Left ventricle myocardium superior (tissue), 1 donor: ENCODE measurements at places on chromosomes 13 and 19. TPM values are rescaled to one million over a fixed set of nuclear protein-coding genes. Genes with fewer than 3 reads are reported as not detected.
A peak's percentile ranks its signal among the peaks of the same experiment; 100 is the strongest.

Gene ZNF324B
- 3.7 TPM for total RNA-seq

Gene SPRED3
- total RNA-seq = 0.10 TPM

Gene CACNA1A
- total RNA-seq = 0.42 TPM

Gene ANGPTL4
- 11.7 TPM for total RNA-seq

Gene ZNF529
- total RNA-seq = 16.9 TPM

Gene CERS1
- 0.42 TPM for total RNA-seq

GRCh38 chr13:50700664-50701305 is 142.7 kb downstream of the DLEU7 start:
- no peak for DNase-seq

DNA sequence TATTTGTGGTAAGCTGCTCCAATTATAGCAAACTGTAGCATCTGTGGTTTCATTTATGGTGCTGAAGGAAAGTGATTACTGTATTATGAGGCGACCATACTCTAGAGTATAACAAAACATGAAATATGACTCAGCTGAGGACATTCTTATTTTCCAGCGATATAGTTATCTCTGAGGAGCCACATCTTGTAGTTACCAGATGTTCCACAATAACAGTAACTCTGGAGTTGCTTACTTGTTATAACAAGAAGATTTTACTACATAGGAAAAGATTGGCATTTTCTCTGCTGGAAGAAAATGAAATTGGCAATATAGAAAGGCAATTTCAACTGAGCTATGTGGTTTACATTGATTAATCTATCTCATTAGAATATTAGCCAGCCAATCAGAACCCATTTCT is 1634.2 kb downstream of the PCDH9 start:
- DNase-seq = no peak

GRCh38 chr19:12703046-12703445 is 6.6 kb upstream of the FBXW9 start:
- DNase-seq = no peak

GRCh38 chr13:26299168-26299750 is 45.3 kb downstream of the CDK8 start:
- DNase-seq = no peak

- no peak for DNase-seq
These were observed 23.5 kb downstream of the ACTN4 start for GRCh38 chr19:38670921-38671398.

GRCh38 chr13:100040196-100040595 is 48.7 kb upstream of the PCCA start:
- DNase-seq = no peak

- no peak for DNase-seq
These were observed 47.1 kb upstream of the ANKRD10 start for GRCh38 chr13:110961959-110962358.

DNA sequence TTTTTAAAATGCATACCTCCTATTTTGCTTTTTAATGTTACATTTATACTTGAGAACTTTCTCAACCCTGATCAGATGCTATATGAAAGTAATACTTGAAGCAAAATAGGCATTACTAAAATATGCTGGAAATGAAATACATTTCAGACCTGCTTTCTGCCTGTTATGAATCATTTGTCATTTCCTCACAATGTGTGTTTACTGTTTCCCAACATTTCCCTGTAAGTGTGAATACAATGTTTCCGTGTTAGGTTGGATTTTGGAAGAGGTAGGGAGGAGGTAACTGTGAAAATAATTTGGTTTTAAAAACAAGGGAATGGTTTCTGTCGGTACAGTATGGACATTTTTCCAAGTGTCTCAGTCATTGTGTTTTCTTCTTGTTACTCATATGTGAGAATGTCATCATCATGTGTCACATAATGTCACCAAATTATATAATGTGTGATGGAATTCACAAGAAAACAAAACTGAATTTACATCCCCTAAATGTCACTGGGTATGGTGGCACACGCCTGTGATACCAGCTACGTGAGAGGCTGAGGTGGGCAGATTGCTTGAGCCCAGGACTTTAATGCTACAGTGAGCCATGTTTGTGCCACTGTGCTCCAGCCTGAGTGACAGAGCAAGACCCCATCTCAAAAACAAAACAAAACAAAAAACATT is 43.0 kb downstream of the ZAR1L start:
- DNase-seq = no peak

DNA sequence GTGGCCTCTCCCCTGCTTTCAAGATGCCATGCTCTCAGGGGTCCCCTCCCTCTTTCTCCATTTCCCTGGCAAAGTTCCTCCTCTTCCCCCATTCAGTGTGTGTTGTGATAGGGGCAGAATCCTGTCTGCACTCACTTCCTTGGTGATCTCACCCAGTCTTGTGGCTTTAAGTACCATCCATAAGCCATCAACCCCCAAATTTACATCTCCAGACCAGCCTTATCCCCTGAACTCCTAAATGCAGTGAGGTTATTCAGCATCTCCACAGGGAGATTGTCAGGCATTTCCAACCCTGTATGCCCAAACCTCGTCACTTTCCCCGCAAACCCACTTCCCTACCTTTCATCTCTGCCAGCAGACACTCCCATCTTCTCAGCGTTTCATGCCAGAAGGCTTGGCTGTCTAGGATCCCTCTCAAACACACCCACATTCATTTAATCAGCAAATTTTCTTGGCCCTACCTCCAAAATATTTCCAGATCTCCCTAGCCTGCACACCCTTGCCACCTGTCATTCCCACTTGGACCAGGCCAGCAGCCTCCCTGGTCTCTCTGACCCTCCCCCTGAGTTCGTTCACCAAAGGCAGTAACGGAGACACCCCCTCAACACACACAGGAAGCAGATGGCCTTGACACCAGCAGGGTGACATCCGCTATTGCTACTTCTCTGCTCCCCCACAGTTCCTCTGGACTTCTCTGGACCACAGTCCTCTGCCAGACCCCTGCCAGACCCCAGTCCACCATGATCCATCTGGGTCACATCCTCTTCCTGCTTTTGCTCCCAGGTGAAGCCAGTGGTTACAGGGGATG is at the start of gene HCST:
HCST (plus strand) TSS at position 676 of the 808 bp plus-strand sequence; CDS start at position 741, 65 bp downstream.
- DNase-seq = no peak

DNA sequence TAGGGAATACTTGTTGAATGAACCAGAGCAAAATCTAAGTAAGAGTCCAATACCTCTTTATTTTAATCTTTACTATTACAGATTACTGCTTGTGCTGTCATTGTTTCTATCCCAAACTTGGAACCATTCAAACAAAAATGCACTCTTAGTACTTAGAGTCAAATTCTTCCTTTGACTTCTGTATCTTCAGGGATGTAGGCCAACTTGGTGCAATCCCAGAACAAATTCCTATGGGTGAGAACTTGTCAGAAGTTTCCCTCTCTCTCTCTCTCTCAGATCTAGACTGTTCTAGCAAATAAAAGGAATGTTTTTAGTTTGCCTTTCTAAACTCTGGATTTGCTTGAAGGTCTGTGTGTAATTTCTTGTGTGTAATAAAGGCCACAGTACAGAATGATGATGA is 329.0 kb upstream of the TMTC4 start:
- no peak for DNase-seq

DNA sequence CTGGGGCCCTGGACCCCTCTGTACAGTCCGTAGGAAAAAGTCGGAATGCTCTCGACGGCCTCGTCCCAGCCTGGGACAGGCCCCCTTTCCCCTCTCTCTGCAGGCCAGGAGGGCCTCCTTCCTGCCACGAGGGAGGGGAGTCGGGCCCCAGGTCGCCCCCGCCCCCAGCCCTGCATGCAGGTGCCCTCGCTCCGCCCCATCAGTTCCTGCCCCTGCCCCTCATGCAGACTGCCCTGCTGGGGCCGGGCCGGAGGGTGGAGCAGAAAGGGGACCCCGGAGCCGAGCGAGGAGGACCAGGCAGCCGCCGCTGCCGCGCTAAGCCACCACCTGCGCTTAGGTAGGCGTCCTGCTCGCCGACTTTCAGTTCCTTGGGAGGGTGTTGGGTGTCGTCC is 7.3 kb downstream of the LYL1 start:
- peak; percentile 51 for DNase-seq

- no peak for DNase-seq
These were observed 29.9 kb upstream of the MUC16 start for GRCh38 chr19:9040131-9040530.
